ENCODE measurements at places on chromosomes 7 and 10.

DNA sequence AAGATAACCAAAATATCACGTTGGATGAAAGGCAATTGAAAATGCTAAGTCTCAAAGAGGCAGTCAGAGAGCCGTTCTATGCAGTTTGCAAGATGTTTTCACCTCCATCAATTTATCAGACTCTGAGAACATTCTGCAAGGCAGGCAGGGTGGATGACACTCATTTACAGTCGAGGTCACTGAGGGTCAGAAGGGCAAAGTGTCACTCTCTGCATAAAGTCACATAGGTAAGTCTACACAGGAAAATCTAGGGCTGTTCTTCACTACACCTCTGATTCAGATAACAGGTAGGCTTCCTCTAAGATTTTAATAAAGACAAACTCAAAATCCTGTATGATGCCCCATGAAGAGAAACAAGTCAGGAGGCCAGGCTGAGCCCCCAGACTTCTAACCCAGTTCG, 1.4 kb upstream of the PLEKHA1 start:
- no peak for DNase-seq

DNA sequence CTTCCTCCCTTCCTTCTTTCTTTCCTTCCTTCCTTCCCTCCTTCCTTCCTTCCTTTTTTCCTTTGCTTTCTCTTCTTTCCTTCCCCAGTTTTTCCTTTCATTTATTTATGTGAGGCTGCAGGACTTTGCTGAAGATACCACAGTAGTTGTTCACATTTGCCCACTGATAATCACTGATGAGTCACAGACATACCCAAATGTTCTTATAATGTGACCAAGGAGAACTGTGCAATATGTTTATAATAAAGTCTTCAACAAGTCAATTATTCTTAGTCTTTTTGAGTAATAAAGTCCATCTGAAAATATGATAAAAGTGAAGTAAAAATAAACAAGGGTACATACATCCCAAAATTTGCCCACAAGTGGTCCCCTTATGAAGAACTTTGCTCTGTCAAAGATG, 159.7 kb downstream of the GNAI1 start:
- DNase-seq, result no peak

DNA sequence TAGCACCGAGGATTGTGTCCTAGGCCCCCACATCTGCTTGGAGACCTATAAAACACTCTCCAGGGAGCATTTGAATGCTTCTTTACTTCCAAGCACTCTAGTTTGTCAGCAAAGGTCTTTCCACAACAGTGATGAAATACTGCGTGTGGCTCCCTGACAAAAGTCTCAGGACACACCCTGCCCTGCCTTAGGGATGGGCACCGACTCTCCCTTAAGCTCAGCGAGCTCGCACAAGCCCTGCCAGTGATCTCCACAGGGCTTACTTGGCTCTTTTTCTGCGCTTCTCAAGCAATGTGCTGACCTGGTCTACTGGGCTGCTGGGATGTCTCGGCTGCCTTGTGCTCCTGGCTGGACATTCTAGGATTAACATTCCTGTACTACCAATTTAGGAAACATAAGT, 84.3 kb upstream of the MPP7 start:
- DNase-seq, result no peak

DNA sequence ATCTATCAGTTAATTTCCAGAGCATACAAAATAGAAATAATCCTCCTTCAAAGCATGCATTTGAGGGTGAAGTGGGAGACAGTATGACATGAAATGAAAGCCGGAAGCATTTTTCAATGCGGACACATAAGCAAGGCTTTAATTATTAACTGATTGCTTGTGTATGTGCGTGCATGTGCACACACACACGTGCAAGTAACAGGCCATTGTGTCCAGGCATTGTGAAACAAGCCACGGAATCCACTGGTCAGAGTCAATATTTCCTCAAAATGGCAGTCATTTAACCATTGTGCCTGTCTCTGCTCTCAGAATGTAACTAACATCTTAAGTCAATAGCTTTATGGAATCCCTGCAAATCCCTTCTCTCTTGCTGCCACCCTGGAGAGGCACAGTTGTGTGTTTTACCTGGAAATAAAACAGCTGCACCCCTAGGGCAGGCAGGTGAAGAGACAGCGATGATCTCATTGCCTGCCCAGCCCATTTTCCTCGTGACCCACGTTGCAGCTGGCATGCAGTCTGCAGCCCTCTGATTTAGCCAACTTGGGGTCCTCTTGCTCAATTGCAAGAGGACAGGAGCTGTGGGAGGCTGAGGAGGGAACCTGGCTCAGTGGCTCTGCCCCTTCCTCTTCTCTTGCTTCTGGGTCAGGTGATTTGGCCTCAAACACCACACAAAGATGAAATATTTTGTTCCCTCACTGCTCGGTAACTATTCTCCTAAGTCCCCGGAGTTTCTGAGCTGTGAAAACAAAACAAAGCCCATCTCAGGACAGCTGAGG, 500.9 kb upstream of the ZMIZ1 start:
- no peak for DNase-seq

- DNase-seq, result no peak
Measured at GRCh38 chr10:30192846-30193608, 133.6 kb upstream of the JCAD start.

DNA sequence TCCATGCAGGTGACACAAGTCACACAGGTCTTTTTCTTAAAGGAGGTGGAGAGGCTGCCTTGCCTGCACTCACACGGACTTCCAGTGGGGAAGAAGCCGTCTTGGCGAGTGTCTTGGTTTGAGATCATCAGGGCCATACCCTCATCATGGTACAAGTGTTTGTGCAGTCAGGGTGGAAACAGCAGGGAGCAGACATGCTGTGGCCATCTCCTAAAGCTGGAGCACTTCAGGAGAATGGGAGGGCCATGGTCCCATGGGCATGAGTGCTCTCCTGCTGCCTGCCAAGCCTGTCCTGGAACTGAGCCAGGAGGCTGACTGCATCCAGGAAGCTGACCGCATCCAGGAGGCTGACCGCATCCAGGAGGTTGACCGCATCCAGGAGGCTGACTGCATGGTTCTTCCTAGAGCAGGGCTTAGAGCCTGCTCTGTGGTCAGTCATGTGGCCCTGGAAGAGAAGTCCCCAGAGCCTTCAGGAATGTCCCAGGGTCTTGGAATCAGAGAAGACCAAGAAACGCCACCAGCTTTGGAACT, 98.4 kb downstream of the ADARB2 start:
- no peak for DNase-seq

DNA sequence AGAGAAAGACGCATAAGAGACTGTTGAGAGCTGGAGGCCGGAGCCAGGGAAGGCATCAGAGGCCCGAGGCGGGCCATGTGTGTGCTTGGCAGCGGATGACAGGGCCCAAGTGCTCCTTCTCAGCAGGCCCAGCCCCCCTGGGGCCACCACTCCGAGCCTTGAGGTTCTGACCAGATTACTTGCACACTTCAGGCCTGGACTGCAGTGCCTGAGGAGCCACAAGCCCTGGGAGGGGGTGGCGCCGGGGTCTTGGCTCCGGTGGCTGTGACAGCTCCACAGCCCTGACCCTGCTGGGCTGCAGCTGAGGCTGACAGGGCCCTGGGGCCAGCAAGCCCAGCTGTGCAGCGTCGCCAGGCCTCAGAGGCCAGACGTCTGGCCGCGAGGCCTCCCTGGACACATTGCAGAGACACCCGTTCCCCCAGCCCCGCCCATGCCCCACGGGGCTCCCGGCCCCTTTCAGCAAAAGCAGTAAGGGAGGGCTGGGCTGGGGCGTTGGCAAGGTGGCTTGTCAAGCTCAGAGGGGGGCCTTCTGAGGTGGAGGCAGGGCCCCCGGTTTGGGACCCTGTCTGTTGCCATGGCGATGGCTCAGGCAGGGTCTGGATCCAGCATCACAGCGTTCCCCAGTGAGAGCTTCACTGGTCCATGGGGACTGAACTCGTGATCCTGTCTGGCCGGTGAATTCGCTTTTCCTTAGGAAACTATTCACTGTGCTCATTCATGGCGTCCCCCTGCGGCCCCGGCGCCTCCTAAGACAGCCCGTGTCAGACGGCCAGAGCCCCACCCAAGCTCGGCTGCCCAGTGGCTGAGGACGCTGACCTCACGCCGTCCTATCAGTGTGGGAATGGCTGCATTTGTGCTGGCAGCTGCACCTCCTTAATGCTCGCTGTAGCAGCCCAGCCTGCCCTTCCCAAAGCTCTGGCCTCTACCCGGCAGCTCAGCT, 5.7 kb downstream of the ELN start:
- no peak for DNase-seq

GRCh38 chr10:102327641-102328040, 67.9 kb upstream of the NFKB2 start:
- no peak for DNase-seq

GRCh38 chr10:12806228-12807095, 195.1 kb downstream of the CCDC3 start:
- DNase-seq, result no peak

GRCh38 chr10:6885284-6885683, 305.2 kb upstream of the PRKCQ start:
- DNase-seq, result no peak

DNA sequence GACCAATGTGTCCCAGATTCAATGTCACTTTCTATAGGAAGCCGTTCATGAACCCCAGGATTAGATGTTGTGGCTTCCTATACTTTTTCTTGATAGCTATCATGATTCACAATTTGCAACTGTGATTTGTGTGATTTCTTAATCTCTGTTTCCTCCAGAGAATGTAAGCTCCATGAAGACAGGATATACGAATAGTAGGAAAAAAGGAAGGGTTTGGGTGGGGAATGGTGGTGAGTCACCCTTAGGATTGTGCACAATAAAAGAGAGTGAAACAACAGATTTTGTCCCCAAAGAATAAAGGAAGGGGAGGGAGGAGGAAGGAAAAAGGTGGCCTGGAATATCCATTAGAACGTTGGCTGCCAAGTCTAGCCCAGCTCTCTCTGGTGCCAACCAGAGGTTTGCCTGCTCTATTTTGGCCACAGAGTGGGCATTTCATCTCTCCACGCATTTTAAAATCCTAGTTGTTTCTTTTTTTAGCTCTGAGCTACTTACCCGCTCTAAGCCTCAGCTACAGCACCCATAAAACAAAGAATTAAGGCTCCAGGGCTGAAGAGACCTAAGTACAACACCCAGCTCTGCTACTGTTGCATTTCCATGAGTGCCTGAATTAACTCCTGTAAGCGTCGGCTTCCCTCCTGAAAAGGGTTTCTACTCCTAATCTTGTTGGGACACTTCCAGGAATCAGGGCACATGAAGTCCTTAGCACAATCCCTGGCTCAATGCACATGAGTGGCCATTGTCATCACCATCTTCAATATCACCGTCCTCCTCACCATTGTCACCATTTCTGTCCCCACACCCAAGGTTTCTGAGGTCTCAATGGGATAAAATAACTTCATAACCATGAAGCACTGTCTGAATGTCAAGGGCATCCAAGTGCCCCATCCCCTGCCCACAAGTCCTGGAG, 3.5 kb downstream of the HK1 start:
- no peak for DNase-seq

DNA sequence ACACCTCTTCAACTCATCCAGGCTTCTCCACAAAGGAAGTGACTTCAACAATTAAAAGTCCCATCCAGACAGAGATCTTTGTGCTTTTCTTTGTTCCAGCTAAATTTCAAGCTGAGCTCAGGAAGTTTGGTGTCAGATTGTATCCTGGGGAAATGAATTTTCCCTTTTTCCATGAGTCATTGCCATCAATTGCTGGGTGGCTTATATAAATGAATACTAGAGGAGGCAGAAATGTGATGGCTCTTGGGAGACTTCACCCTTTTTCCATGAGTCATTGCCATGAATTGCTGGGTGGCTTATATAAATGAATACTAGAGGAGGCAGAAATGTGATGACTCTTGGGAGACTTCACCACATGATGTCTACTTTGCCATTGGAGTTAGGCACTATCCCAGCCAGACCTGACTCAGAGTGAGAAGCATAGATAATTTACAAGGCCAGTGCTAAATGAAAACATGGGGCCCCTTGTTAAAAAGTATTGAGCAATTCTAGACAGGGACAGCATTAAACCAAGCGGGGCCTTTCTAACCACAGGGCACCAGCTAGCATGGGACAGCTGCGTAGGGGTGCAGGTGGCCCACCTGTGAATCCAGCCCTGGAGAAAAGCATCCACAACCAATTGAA, 339.2 kb upstream of the PODXL start:
- no peak for DNase-seq

DNA sequence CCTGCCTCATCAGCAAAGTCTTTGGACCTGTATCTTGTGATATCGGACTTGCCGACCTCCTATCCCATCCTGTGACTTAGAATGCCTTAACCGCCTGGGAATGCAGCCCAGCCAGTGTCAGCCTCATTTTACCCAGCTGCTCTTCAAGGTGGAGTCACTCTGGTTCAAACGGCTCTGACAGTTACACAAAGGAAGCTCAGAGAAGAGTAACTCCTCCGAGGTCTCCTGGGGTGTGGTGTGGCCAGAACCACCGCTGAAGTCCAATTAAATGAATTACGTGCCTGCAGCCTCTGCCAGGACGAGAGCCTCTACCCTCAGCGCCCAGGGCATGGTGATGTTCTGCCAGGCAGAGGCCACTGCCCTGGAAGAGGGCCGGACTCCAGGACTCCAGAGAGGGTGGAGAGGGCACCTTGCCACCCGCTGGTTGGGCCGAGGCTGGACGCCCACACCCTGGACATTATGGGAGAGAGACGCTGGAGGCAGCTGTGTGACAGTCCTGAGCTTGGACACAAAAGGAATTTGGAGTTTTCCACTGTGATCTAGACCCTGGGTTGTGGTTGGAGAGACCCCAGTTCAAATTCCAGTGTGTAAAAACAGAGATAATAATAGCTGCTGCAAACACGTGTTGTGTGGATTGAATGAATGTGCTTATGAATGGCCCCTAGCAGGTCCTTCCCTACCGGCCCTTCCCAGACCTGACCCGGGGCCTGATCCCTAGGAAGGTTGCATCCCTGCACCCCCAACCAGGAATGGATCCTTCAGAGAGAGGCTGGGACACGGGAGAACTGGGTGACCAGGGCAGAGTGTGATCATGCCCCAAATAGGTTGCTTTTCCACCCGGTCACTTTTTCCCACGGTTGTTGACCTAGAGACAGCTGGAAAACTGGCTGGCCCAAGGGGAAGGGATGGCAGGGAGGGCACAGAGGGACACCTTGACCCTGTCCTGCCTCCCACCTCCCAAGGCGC, 37.8 kb upstream of the FZD9 start:
- no peak for DNase-seq

- DNase-seq, result peak; percentile 70
Measured at GRCh38 chr10:102713539-102713813, 721 bp downstream of the ARL3 start.

DNA sequence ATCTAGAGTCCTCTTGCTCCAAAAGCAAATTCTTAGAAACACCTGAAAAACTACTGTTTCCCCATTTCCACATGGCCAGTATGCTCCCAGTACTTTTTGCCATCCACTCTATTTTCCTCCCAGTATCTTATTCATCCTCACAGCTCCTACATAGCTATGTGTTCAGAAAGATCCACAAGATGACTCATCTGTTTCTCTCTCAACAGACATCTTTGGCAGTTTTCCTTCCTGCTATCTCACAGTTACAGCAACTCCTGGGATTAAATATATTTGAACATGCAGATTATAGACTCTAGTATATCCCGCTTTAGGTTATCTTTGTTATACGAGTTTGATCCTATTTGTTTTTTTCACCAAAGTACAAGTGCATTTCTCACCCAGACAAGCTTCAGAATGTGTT, 675.6 kb upstream of the POT1 start:
- no peak for DNase-seq

DNA sequence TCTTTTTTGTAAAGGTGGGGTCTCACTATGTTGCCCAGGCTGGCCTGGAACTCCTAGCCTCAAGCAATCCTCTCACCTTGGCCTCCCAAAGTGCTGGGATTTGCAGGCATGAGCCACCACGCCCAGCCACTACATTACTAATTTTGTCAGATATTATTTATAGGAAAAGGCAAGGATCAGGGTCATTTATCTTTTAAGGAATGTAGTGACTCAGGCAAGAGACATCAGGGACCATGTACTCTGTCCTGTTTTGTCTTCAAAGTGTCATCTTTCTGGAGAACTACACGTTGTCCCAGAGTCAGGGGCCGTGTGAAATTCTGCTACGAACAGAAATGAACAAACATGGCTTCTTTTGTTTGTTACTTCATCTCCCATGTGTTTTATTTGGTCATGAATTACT, 105.3 kb downstream of the NPTX2 start:
- DNase-seq, result no peak

All from bone marrow (tissue), 2 donors.